Effector memory CD8-positive, alpha-beta T cell (primary cell): ENCODE measurements at places on chromosomes 5 and 9.

- no peak for DNase-seq
Observed at GRCh38 chr5:362189-362588, 40.7 kb downstream of the AHRR start.

GRCh38 chr5:159094745-159095144 lies 5.0 kb downstream of the EBF1 start:
- no peak for DNase-seq

DNA sequence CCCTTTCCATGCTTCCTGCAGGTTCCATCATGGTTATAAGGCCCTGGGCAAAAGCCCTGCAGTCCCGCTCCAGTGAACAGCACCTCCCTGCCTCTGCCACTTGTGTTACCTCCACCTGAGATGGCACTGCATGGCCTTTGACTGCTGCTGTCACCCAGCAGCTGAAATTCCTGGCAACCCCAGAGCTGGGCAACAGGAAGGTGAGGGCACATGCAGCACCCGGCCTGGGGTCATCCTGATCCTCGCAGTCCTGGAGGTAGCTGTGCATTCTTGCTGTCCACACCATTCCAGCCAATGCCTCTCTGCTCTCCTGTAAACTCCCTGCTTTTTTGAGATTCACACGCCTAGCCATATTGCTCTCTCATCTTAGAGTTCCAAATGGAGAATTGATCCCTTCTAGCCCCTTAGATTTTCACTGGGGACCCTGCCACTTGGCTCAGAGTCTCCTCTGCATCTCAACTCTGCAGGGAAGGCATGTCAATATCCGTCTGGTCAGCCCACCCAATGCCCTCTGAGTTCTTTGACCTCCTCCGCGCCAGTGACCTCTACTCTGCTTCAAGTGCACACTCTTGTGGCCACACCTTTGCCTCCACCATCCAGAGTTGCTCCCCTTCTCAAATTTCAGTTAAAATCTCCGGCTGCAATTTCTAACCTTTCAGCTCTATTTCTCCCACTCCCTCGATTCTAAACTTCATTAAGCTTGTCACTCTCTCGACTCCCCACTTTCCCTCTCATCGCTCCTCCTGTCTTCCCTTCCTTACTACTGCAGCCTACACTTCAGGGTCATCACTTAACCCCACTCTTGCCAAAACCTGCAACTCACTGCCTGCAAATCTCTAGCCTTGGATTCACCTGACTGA lies 93.4 kb downstream of the ANKH start:
- no peak for DNase-seq

DNA sequence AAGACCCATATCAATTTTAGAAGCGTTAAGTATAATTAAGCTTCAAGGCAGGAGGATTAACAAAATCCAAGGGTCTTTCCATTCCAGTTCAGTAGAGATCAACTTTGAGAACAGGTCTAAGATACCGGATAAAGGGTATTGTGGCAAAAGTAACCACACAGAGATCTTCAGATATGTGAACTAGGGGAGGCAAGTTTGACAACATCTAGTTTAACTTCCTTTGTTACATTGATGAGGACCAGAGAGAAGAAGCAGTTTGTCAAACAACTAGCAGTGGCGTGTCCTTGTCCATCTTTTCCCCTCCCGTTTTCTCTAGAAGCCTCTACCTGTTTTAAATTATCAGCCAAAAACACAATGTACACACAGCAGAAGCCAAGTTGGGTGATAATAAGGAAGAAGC lies 8.6 kb downstream of the SLC36A2 start:
- DNase-seq, result no peak

DNA sequence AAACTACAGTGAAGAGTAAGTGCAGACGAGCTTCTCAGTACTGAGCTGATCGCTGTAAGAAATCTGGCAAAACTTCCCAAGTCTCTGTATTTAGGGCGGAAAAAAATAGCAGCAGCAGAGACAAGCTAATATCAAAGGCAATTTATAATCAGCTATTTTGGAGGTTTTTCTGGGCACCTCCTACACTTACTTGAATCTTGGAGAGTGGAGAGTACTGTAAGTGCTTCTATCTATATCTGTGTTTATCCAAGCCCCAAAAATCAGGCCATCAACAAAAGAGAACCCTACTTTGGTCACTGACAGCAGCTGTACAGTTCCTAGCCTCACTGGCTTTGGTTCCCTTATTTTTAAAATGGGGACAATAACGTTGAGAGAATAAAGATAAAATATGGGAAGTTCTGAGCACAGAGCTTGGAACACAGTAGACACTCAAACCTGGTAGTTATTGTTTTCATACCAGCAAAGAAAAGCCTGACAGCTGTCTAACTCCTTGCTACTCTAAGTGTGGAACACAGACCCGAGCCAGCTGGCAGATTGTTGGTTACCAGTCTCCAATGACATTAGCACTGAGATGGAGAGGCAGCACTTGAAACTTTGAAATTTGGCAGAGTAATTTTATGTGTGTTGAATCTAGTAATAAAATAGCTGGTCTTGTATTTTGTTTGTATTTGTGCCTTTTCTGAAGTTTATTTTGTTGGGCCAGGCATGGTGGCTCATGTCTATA lies 96.0 kb upstream of the SLC28A3 start:
- no peak for DNase-seq

DNA sequence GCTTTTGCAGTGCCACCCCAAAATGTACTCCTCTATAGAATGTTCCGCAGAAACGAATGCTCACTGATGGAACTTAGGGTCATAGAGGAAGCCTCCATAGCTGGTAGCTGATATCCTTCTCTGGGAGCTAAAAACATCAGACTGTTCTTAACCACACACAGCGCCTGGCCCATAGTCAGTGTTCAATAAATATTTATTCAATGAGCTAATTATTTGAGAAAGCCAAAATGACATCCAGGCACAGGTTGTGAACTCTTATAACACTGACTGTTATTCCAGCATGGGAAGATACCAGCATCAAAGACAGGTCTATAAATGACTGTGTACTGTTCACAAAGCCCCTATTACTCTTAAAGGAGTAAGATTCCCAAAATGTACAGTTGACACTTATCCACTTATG lies 12.9 kb downstream of the GDF9 start:
- no peak for DNase-seq

- DNase-seq, result no peak
Observed at GRCh38 chr9:135562235-135562745, 734 bp downstream of the PAEP start.

DNA sequence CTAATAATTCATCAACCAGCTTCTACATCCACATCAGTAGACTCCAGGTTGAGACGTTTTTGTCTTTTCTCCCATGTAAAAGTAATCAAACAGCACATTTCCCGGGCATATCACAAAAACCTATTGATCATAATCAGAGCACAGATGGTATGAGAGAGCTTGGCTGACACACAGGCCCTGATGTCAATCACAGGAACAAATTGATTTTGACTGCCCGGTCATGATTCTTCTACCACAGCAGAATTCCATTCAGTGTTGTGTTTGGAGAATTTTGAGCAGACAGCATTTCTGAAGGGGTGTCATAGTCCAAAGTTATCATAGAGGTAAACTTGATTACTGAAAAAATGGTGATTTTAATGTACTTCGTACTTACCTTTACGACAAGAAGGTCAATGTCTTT lies 351.1 kb downstream of the ZSWIM6 start:
- no peak for DNase-seq

DNA sequence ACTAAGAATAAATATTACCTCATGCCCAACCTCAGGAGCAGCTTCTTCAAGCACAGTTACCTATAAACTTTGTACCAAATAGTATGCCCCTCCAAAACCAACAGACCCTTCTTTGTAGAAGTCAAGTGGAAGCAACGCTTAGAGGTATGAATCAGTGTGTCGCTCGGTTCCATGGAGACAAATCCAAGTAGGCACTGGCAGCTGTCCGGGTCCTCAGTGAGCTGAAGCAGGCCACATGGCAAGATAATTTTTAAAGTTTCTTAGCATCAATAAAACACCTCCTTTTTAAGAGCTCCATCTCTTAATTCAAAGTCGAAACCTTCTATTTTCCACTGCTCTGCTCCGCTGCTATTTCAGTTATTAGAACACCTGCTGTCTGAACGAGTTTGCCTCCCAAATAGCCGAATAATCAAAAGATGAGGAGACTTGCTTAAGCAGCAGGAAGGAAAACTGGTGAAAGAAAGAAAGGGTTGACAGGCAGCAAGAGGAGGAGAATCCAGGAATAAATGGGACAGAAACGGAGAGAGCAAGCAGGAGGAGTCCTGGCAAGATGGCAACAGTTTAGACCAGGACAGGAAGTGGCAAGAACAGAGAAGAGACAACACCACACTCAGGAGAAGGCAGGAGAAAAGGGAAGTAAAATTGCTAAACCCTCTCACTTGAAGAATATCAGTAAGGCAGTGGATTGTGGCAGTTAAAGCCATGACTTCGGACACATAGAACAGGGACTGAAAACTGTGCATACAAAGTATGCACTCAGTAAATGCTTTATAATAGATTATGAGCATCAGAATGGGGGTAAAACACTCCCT lies 65.0 kb downstream of the PPP2R2B start:
- no peak for DNase-seq

DNA sequence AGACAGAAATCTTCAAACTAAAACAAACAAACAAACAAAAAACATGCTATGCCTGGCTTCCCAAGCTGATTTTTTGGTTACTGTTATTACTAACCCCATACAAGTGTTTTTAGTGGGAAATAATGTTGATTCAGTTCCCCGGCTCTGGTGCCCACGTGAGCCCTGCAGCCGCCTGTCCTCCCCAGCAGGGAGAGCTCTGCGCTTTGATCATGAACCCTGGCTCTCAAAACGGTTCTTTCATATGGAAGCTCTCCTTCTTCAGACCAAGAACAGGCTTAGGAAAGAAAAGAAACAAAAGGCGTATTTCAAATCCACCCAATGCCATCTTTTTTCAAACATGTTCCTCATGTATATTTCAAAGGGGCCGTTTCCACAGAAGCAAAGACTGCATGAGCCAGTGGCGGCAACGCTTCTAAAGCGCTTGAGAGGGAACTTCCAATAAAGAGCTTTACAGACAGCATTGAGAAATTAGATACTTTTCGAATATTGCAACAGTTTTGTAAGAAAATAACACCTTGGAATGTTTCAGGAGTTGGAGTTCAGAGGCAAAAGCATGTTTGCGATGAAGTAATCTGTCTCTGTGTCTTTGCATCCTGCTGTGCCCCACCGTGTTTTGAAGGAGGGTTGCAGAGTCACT lies 74.8 kb downstream of the ICE1 start:
- no peak for DNase-seq

GRCh38 chr5:74389531-74390305 lies 250.8 kb downstream of the ENC1 start:
- no peak for DNase-seq

DNA sequence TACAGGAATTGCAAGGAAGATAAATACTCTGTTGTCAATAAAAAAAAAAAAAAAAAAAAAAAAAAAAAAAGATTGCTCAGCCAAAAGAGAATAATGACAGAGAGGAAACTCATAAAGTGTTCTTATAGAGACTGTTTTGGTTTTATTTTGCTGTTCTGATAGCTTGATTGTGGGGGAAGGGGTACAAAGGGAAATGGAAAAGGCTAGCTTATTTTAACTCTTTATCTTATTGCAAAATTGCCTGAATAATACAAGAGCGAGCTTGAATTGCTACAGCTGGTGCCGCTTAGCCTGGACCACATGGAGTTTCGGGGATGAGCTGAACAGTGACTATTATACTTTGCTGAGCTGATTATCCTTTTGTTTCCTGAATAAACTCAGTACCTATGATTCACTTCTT lies 31.0 kb upstream of the SHISAL2B start:
- DNase-seq, result no peak

DNA sequence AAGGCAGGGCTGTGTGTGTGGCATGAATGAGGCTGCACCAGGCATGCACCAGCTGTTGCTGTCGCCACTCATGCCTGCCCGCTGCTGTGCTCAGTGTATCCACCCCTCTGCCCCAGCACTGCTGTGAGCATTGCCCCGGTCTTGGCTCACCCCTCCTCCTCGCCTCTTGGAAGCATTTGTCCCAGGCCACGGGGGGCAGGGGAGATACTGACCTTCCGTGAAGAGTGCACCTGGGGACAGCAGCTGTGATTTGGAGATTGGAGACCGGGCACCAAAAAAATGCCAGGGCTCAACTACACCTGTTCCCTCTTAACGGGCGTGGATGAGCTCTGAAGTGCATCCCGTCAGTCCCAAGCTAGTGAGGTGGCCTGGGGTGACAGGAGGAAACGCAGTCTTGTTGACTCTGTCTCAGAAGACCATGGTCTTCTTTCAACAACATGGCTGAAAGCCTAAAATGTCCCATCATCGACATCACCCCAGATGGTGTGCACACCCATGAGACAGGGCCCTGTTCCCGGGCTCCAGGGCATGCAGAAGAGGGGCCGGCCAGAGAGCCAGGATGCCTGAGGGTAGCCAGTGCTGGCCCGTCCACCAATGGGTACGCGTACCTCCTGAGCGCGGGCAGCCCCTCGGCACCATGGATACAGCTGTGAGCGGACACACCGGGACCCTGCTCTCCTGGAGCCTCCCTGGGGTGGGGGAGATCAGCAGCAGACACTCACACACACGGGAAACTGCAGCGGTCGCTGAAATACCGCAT lies 115.8 kb downstream of the COL5A1 start:
- no peak for DNase-seq

DNA sequence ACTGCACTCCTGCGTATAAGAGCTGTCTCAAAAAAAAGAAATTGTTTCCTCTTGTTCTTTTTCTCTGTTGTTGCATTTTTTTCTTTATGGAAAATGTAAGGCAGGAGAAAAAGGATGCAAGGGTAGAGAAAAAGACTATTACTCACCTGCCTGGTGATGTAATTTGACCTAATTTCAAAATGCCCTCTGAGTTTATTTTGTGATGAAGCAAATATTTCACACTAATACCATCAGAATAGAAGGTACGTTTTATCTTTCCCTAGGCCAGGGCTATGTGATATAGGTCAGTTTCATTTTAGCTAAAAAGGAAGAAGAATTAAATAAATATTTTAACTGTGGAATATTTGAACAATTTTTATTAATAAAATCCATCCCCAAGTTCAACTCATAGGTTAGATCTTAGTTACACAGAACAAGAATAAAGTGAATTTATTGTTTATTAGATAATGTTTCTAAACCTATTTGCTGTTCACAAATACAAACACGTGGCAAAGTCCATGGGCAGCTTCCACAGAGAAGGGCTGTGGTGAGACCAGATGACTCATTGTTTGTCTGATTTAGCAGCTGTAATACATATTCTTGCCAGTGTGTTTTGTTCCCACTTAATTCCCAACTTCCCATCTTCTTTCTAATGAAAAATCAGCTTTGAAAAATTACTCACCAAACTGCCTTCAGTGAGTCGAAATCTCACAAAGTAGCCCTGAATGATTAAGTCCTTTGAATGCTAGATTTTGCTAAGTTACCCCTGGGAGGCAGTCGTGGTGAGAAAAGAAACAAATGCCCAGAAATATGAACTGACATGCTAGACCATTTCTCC lies 52.8 kb upstream of the CCDC112 start:
- DNase-seq, result no peak
